ENCODE measurements at places on chromosomes 6 and 20. TPM values are rescaled to one million over a fixed set of nuclear protein-coding genes. Genes with fewer than 3 reads are reported as not detected.

Gene GNAS-AS1
- total RNA-seq = 1.0 TPM

- no peak overlapping the region for H3K27ac ChIP-seq
- H3K4me1 ChIP-seq = no peaks in the 10 kb centered on the region
- no peak overlapping the region for H3K4me3 ChIP-seq
- no peaks in the 10 kb centered on the region for H3K36me3 ChIP-seq
- no peaks in the 10 kb centered on the region for H3K27me3 ChIP-seq
These were observed 612.2 kb downstream of the HDGFL1 start for GRCh38 chr6:23181356-23182110.

- no peak overlapping the region for H3K4me3 ChIP-seq
- no peak overlapping the region for H3K27ac ChIP-seq
- peaks cover 4% of the 10 kb centered on the region for H3K36me3 ChIP-seq
- H3K27me3 ChIP-seq = peaks cover 2% of the 10 kb centered on the region
- H3K4me1 ChIP-seq = peaks cover 1% of the 10 kb centered on the region
These were observed 21.0 kb upstream of the PDE7B start for GRCh38 chr6:135830452-135830881.

- H3K36me3 ChIP-seq = no peaks in the 10 kb centered on the region
- no peak overlapping the region for H3K4me3 ChIP-seq
- H3K4me1 ChIP-seq = peaks cover 13% of the 10 kb centered on the region
- DNase-seq = no peak
- H3K27ac ChIP-seq = no peak overlapping the region
- peaks cover 59% of the 10 kb centered on the region for H3K27me3 ChIP-seq
These were observed 6.3 kb downstream of the RAET1L start for GRCh38 chr6:150018846-150019580.

All from activated naive CD8-positive, alpha-beta T cell treated with anti-CD3 and anti-CD28 coated beads, Interleukin-2, amount 10 ng/mL, durations not matched to agents 7 days and 5 days (primary cell).